ENCODE measurements at places on chromosomes 11 and 22.

- peak; percentile 82 for DNase-seq
Observed at GRCh38 chr11:65298655-65299179, 15.9 kb upstream of the CDC42EP2 start.

- no peak for DNase-seq
Observed at GRCh38 chr11:75273411-75274391, 33.1 kb downstream of the TPBGL start.

DNA sequence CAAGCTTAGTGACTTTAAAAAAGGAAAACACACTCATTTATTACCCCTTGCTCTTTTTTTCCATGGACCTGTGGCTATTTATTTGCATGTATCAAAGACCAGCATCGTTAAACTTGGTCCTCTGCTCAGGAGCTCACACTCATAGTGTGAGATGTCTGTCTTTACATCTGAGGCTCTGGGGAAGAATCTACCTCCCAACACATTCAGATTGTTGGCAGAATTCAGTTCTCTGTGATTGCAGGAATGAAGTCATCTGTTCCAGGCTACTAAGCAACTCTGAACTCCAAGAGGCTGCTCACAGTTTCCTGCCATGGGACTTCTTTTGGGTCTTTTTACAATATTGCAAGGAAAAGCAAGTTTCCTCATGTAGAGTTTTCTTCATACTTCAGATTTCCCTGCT lies 138.8 kb downstream of the LRRC4C start:
- no peak for DNase-seq

DNA sequence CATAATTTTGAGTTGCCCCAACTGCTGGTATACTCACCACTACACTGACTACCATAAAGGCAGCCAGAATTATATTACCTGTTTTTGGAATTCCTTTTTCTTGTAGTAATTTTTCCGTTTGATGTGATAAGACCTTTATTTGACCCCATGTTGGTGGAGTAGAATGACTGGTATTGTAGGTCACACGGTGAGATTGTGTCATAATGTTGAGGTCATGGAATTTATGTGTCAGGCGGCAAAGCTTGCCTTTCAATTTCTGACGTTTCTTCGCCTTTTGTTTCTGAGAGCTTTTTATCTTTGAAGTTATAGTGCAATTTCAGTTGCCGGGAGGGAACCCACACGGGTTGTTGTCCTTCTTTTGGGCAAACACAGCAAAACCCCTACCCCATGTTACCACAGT lies 13.0 kb downstream of the OR52K1 start:
- no peak for DNase-seq

DNA sequence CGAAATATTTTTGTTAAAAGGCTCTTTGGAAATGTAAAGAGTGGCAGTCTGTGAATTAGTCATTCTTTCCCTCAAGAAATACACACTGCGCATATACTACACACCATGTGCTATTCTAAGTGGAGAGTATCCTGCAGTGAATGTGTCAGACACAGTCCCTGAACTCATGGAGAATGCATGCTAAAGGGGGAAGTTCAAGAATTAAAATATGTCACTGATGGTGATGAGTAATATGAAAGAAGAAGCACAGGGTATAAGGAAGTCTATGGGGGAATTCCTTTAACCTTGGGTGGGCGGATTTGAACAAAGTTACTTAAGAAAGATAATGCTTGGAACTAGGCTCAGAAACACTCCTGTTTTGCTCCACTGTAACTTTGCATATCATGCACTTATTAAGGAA lies 153.0 kb downstream of the LRRC4C start:
- no peak for DNase-seq

DNA sequence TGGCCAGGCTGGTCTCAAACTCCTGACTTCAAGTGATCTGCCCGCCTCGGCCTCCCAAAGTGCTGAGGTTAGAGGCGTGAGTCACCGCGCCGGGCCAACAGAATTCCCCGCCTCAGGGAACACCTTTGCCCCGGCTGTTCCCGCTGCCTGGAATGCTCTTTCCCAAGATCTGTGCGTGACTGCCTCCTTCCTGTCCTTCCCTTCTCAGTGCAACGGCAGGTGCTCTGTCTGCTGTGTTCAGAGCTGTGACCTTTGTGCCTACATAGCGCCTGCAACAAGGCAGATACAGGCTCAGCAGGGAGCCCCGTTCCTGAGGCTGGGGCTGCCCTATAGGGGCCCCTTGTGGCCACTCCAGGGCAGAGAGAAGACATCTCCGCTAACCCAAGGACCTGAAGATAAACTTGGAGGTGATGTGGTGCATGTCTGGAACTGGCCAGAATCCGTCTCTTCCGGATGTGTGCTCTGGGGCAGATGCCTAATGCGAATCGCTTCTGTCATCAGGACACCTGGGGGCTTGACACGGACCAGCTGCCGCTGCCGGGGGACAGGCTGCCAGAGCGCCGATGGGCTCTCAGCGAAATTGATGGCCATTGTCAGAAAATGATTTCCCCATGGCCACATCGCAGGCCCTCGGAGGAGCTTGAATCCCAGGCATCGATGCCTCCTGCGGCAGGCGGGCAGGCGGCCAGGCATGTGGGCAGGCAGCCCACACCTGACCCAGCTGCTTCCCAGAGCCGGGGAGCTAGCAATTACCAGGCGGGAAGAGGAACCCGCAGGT lies 43.5 kb upstream of the TCF20 start:
- peak; percentile 68 for DNase-seq

DNA sequence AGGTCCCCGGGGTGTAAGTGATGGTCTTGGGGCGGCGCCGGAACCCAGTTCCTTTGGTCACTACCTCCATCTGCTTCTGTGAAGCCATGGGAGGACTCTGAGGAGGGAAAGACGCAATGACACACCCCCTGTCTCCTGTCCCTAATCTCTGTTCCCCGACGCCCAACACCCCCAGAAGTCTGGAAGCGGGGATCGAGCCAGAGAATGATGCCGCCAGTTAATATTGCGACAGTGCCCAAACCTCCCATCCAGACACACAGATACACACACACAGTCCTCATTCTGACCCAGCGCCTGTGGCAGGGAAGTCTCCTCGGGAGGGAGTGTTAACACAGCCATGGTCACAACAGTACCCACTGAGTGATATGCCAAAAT lies 352 bp downstream of the C22orf23 start:
- DNase-seq, result no peak

- DNase-seq, result no peak
Observed at GRCh38 chr11:78299000-78299710, 110.4 kb downstream of the USP35 start.

- no peak for DNase-seq
Observed at GRCh38 chr22:46010951-46011626, 34.1 kb upstream of the WNT7B start.

- no peak for DNase-seq
Observed at GRCh38 chr11:115267238-115267781, 236.9 kb downstream of the CADM1 start.

- DNase-seq, result no peak
Observed at GRCh38 chr22:44468973-44469372, 29.1 kb downstream of the RTL6 start.

GRCh38 chr11:104843150-104843836 lies 55.0 kb downstream of the CASP12 start:
- DNase-seq, result no peak

GRCh38 chr11:69496631-69497220 lies 15.3 kb downstream of the LINC01488 start:
- no peak for DNase-seq

- no peak for DNase-seq
Observed at GRCh38 chr11:65767406-65767805, 13.4 kb downstream of the AP5B1 start.

- no peak for DNase-seq
Observed at GRCh38 chr11:44244639-44245310, 65.2 kb downstream of the ALX4 start.

DNA sequence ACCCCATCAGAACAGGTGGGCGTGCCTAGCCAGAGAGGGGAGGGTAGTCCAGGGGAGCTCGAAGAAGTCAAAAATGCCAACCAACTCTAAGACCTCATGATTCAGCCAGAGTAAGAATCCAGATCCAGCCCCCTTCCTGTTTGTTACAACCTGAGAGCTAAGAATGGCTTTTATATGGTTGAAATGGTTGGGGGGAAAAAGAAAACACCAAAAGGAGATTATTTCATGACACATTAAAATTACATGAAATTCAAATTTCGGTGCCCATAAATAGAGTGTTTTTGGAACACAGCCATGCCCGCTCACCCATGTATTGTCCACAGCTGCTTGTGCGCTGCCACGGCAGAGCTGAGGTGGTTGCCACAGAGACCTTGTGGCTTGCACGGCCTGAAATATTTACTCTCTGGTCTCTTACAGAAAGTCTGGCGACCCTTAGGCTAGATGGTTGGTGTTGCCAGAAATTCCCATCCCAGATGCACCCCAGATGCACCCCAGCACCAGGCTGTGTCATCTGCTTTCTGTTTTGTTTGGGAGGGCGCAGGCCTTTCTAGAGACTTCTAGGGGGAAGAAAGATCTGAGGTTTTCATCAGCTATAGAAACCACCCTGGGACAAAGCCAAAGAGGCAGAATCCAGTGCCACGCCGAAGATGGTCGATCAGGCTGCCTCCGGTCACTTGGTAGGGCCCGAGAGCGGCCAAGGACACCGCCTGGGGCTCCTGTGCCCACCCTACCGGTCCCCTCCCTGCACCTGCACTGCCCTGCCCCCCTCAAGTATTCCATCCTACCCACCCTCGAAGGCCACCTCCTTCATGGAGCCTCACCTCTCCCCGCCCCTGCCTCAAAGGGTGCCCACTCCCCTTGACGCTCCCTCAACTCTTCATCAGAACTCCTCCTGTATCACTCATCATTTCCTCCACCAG lies 80.2 kb downstream of the DSCAML1 start:
- no peak for DNase-seq

DNA sequence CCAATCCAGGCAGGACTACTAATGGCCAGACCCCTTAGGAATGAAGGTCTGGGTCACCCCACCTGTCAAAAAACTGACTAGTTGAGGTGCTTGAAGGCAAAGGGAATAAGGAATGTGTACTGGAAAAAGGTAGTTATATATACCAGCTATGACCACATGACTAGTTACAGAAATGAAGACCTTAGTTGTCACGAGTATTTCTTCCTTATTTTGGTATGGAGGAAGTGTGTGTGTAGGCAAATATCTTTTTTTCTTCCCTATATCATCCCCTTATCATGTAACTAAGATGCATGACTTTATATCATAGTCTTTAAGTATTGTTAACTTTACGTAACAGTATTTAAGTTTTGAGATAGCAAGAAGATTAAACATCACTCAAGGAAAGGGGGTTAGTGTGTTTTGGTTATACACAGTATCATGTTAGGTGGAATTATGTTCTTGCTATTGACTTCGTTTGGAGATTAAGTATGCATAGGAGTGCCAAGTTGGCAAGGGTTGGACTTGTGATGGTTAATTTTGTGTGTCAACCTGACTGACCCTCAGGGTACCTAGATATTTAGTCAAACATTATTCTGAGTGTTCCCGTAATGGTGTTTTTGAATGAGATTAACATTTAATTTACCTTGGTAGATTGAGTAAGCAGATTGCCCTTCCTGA lies 38.2 kb upstream of the NARS2 start:
- no peak for DNase-seq

DNA sequence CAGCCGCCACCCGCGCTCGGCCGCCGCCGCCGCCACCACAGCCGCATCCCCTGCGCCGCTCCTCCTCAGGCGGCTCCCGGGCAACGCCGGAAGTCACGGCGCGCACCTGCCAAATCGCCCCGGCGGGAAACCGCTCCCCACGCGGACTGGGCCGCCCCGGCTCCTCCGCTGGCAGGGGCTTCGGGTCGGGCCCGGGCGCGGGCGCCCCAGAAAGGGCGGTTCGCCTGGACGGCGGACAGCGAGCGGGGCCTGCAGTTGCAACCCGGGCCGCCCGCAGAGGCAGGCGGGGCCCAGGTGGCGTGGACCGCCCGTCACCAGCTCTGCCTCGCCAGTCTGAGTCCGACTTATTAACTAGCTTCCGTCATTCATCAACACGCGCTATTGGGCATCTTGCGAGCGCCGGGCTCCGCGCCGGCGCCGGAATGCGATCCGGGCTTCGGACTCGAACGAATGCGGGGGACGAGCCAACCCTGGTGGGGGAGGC lies at the start of gene HIRA:
Gene HIRA (minus strand): TSS at position 85 of the 484 bp plus-strand sequence. CDS start 257 bp downstream, outside the sequence.
- peak; percentile 91 for DNase-seq

- no peak for DNase-seq
Observed at GRCh38 chr11:59188954-59189353, 17.0 kb downstream of the DTX4 start.

DNA sequence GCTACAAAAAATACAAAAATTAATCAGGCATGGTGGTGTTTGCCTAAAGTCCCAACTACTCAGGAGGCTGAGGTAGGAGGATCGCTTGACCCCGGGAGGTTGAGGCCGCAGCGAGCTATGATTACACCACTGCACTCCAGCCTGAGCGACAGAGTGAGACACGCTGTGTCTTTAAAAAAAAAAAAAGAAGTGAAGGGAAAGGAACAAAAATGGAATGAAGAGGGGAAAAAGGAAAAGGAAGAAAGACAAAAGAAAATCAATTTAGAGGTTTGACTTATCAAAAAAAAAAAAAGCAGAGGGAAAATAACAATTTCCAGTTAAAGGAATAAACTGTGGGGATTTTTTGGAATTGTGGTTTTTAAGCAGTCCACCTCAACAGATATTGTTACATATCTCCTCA lies 36.8 kb downstream of the MRTFA start:
- DNase-seq, result no peak

GRCh38 chr22:25451480-25452114 lies 112.9 kb upstream of the GRK3 start:
- DNase-seq, result no peak

- no peak for DNase-seq
Observed at GRCh38 chr11:6941970-6942369, 15.7 kb downstream of the ZNF215 start.

GRCh38 chr11:96969251-96969650 lies 579.4 kb downstream of the JRKL start:
- no peak for DNase-seq

DNA sequence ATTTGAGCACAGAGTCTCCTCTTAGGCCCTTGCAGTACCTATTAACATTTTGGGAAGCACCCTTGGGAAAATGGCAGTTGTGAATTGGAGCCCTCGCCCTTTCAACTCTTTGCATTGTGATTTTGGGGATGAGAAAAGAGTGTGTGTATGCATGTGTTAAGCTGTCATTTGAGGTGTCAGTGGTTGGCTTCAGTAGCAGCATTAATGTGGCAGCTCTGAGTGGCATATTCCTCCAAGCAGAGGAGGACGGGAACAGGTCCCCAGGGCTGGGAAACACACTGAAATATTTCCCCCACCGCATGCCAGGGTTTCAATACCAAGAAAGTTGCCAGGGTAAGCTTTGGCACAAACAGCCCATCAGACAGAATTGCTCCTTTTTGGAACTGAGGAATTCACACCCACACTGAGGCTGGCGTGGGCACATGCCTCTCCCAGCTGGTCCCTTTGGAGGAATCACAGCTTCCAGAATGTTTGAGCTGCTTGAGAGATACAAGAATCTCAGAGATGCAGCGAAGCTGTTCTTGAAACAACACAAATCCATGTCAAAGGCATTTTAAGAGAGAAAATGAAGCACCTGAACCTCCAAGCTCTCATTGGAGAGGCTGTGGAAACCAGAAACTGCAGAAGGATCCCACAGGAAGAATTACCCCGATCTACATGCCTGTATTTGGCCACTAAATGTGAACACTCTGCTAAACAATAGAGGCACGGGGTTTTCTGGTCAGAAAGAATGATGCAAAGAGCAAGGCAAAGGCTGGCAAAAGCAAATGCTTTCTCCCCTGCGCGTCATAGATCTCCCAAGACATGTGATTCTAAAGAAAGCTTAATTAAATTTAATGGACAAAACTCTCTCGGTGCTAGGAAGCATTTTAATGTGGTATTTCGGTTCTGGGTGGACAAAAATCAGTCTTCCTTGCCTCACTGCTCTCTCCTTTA lies 67.2 kb upstream of the RCN1 start:
- DNase-seq, result no peak

Measured in right forelimb (tissue), 1 donor.